ENCODE measurements at places on chromosomes 3 and 15. TPM values are rescaled to one million over a fixed set of nuclear protein-coding genes. Genes with fewer than 3 reads are reported as not detected.

- H3K4me3 ChIP-seq, result no peak overlapping the region
- H3K36me3 ChIP-seq, result peaks cover 18% of the 10 kb centered on the region
- H3K27me3 ChIP-seq, result no peaks in the 10 kb centered on the region
- peaks cover 80% of the 10 kb centered on the region for H3K4me1 ChIP-seq
- DNase-seq, result no peak
These were observed 13.5 kb downstream of the CMTM7 start for GRCh38 chr3:32405155-32405554.

- no peak overlapping the region for H3K27ac ChIP-seq
- no peak for DNase-seq
- H3K27me3 ChIP-seq, result peaks cover 6% of the 10 kb centered on the region
- H3K4me1 ChIP-seq, result peaks cover 5% of the 10 kb centered on the region
These were observed 25.5 kb upstream of the CSPG4 start for GRCh38 chr15:75738014-75738646.

The LEKR1 gene
- total RNA-seq, result 0.43 TPM

The CASR gene
- not detected for total RNA-seq

GRCh38 chr3:157443905-157444796 is 7.5 kb downstream of the PTX3 start:
- H3K4me3 ChIP-seq, result no peak overlapping the region
- no peaks in the 10 kb centered on the region for H3K36me3 ChIP-seq
- no peak overlapping the region for H3K27ac ChIP-seq
- no peak for DNase-seq
- H3K4me1 ChIP-seq, result no peaks in the 10 kb centered on the region
- peaks cover under 1% of the 10 kb centered on the region for H3K27me3 ChIP-seq
